A172 (cell line): ENCODE measurements at places on chromosomes 6 and 20. TPM values are rescaled to one million over a fixed set of nuclear protein-coding genes. Genes with fewer than 3 reads are reported as not detected.

Gene SNAP25
- total RNA-seq: 0.12 TPM in 1 of 2 replicates, not detected in the other

Gene OSER1
- 61.7 and 69.9 TPM in 2 replicates for total RNA-seq

Gene CCN5
- not detected in 2 replicates for total RNA-seq

Gene CDSN
- not detected in 2 replicates for total RNA-seq

Gene MACROD2
- total RNA-seq: 0.02 and 0.46 TPM in 2 replicates

Gene MUC21
- total RNA-seq: not detected in 2 replicates

Gene MOXD1
- 18.5 and 27.5 TPM in 2 replicates for total RNA-seq

Gene NOTCH4
- total RNA-seq: 0.81 and 1.6 TPM in 2 replicates

Gene INSM1
- not detected in 2 replicates for total RNA-seq

Gene RPP21
- total RNA-seq: 48.7 and 124 TPM in 2 replicates

Gene XRN2
- 128 and 139 TPM in 2 replicates for total RNA-seq

GRCh38 chr6:38508894-38509293, 130.8 kb downstream of the BTBD9 start:
- no peak for DNase-seq

GRCh38 chr20:13223736-13224520, 2.9 kb downstream of the ISM1 start:
- DNase-seq: no peak

DNA sequence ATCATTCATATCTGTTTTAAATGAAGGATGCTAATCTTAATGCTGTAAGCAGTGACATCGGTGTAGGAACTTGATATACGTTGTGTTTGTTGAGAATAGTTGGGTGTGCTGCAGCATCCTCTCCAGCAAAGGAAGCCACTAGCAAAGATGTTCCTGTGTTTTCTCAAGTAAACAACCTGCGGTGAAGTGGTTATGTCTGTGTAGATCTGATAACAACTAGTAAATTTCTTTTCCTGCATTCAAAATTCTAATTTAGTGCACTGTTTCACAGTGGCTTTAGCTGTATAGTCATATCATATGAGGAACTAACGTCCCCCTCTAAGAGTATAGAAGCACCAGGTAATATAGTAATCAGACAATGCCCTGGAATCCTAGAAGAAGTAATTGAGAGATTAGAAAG, 38.7 kb downstream of the NCOA7 start:
- DNase-seq: no peak

DNA sequence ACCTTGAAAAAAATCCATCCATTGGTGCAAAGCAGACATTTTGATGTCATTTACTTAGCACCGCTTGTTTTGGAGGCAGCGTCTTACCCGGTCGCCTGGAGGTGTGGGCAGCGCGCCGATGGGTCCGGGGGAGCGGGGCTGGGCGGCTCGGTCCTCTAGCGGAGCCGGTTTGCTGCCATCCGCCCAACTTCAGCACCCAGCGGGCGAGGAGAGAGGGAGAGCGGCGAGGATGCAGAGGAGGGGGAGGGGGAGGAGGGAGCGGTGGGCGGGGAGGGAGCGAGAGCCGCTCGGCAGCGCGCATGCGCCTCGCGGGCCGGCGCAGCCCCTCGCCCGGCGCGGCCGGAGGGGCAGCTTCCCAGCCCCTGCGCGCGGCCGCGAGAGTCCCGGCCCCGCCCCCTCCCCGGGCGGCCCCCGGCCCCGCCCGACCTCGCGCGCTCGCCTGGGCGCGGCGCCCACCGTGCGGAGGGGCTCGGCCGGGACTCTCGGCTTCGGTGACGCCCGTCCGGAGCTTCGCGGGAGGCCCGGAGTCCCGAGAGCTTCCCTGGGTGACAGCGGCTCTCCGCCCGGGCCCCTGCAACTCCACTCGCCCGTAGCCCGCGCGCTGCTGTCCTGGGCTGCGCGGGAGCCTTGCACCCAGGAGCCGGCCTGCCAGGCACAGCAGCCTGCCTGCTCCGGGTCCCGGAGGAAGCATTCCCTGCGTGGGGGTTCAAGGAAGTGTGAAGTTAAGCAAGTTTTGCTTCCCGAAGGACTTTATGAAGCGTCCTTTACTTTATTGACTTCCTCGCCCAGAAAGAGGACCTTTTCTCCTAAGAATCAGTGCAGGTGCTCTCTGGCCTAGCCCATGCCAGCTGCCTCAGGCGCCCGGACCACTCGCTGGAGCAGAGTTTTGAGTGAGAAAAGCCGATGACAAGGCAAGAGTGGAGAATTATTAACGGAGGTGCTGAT, at the start of gene RGS17:
RGS17 (minus strand) TSS at position 246 of the 945 bp plus-strand sequence. CDS start 87,264 bp downstream, outside the sequence.
- peak; percentile 40 for DNase-seq

- DNase-seq: no peak
These were observed 580.0 kb upstream of the MARCKS start for GRCh38 chr6:113277111-113277510.

GRCh38 chr20:47480239-47480638, 21.4 kb upstream of the NCOA3 start:
- no peak for DNase-seq

- no peak for DNase-seq
These were observed 158.7 kb downstream of the SCML4 start for GRCh38 chr6:107665382-107665781.

DNA sequence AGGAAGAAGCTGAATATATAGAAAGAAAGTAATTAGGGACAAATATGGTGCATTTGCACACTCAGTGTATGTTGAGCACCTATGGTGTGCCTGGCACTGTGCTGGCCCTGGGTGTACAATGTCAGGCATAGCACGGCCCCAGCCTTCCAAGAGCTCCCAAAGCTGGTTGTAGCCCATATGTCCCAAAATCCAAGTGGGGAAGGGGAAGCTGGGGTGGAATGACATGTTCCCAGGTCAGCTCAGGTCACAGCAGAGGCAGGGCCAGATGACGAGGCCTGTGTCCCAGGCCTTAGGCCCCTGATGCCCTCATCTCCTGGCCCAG, 170.0 kb downstream of the VEGFA start:
- no peak for DNase-seq

- peak; percentile 74 for DNase-seq
These were observed 62.9 kb downstream of the QRSL1 start for GRCh38 chr6:106692112-106692818.

DNA sequence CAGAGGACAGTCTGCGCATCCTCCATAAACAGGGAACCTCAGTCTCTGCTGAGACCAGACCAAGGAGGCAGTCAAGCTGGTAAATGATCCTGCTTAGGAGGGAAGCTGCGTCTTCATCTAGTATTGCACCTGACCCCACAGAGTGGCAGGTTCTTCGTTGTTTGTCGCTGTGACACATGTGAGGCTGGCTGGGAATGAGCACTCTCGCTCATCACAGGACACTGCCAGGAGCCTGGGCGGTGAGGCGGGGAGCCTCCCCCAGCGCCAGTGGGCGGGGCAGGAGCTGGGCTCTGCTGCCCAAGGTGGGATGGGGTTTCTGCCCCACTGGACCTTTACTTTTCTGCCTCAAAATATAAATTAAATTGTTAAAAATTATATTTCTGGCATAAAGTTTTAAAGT, 48.4 kb upstream of the SYNDIG1 start:
- DNase-seq: no peak

- no peak for DNase-seq
These were observed 88.2 kb downstream of the HIVEP2 start for GRCh38 chr6:142856624-142857232.

GRCh38 chr6:24009319-24009718, 116.7 kb upstream of the NRSN1 start:
- no peak for DNase-seq

- no peak for DNase-seq
These were observed 66.6 kb downstream of the RNF182 start for GRCh38 chr6:13991393-13991792.

GRCh38 chr6:158164579-158165170, 3.4 kb downstream of the SERAC1 start:
- DNase-seq: no peak

GRCh38 chr6:168892031-168892430, 361.6 kb downstream of the THBS2 start:
- no peak for DNase-seq

- no peak for DNase-seq
These were observed 21.6 kb downstream of the KIAA1586 start for GRCh38 chr6:57068061-57068460.

- DNase-seq: no peak
These were observed 671 bp downstream of the TAPBP start for GRCh38 chr6:33313105-33313708.

DNA sequence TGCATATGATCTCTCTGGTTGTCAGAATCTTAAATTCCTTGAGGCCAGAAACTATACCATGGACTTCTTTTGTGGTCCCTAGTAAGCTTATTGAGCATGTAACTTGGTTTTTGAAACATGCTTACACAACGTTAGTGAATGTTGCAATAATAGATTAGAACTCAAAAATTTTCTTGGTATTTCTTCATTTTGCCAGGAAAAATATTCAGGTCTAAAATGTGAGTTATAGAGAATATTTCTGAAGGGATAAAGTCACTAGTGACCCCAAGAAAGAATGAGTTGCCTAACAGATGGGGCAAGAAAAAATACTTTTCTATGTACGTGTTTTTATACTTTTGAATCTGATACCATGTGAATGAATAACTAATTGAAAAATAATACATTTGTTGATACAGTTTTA, 195.4 kb downstream of the TFAP2A start:
- no peak for DNase-seq
